Stomach (tissue), 19 donors: ENCODE measurements at places on chromosomes 3 and 15.

DNA sequence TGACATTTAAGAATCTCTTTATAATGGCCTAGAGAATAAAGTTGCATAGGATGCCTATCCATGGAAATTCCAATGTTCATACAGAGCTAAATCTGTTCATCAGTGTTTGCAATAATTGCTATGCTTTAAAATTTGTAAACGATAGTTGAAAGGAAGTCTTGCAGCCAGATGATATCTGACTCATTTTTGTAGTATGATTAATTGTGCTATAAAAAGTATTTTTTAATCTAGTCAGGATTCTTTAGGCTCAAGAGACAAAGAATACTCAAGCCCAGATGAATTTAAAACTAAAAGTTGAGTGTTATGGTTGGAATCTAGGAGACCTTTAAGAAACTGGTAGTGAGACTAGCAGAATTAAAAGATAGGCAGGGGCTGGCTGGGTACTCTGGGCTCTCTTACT, 50.5 kb downstream of the SUCNR1 start:
- DNase-seq = no peak

DNA sequence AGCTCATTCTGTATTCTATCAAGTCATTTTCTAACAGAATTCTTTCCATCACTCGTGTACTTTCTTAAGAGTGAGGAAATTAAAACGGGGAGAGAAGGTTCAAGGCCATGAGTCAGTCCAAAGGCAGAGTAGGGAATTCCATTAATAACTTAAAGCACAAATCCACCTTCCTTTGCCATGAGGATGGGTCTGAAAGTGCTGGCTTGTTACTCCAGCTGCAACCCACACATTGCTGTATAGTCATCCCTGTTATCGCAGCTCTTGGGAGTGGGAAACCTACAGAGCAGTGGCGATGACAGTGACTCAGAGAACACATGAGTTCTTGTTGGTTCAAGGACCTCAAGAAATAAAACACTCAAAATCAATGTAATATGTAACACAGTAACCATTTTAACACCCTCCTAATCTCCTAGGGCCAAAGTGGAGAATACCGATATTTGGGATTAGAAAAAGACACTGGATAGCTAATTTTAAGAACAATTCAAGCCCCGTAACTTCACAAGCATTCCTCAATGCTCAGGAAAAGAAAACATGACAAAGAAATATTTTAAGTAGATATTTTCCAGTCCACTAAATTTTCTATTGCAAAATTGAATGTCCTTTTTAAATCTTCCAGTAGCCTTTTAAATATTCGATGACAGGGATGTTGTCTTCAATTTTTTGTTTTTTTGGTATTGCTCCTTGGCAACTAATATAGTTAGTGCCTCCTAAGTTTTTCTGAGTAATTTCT, 179.9 kb upstream of the THBS1 start:
- DNase-seq = no peak

GRCh38 chr3:184633237-184633579, 71.6 kb downstream of the EPHB3 start:
- no peak for DNase-seq

- DNase-seq = no peak
Measured at GRCh38 chr15:54681584-54681983, 515.2 kb downstream of the RSL24D1 start.

DNA sequence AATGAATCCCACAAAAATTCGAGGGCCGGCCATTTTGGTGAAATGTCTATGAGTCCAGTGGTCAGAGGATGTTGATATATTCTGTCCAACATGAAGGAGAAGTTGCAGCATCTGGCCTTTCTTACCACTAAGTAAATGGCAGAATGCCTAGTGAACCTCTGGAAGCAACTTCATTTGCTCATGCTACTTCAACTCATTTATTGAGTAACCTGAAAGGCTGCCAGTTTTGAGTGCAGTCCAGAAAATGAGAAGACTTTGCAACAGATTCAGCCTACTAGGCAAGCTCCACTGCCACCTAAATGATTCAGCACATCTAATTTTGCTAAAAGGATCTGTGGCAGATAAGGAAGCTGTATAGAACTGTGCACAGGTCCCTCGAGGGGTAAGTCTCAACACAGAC, 265.0 kb downstream of the OPA1 start:
- no peak for DNase-seq

- DNase-seq = no peak
Measured at GRCh38 chr15:68023307-68024101, 30.6 kb upstream of the PIAS1 start.

DNA sequence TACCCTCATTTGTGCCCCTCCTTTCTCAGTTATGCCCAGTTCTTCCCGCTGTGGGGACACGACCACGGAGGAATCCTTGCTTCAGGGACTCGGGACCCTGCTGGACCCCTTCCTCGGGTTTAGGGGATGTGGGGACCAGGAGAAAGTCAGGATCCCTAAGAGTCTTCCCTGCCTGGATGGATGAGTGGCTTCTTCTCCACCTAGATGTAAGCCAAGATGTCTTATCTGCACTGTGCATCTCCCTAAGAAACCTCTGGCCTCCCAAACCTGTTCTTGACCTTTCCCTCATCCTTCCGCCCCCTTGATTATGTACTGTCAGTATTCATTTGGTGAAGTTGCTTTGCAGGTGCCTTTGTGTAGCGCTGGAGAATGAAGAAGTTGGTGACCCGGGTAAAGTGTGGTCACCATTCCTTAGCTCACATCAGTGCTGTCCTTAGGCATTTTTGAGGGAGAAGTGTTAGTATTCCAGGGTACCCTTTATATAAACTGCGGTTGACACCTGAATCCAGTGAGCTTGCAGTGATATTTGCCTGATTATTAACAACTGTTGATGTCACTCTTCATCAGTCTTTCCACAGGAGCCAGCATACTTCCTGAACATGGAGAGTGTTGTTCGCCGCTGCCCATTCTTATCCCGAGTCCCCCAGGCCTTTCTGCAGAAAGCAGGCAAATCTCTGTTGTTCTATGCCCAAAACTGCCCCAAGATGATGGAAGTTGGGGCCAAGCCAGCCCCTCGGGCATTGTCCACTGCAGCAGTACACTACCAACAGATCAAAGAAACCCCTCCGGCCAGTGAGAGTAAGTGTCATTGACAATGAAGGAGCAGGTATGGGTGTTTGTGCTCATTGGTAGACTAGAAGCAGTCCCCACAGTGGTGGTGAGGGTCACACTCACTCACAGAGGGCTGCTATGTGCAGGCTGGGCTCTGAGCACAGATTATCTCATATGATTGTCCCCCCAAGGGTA, 966 bp downstream of the ALAS1 start:
- no peak for DNase-seq

DNA sequence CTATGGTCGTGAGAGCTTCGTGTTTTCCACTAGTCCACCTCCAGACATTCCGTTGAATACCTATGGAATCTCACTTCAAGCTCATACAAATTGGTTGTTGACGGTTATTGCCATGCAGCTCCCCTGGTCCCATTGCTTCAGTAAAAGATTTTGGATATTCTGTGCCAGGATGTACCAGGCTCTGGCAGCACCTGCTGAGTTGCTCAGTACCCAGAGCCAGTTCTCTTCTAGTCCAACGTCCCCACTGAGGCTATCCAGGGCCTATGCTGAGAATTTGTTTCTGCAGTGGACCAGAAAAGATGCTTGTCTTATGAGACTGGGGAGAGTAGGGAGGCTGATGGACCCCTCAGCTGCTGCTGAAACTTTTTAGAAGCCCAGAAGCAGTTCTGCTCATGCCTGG, 278.9 kb downstream of the FEZF2 start:
- DNase-seq = no peak

- no peak for DNase-seq
Measured at GRCh38 chr3:172021164-172021563, 18.2 kb upstream of the FNDC3B start.

- peak; percentile 85 for DNase-seq
Measured at GRCh38 chr3:186209810-186210752, 101.2 kb upstream of the ETV5 start.

GRCh38 chr15:100738614-100739013, 136.2 kb downstream of the ASB7 start:
- DNase-seq = no peak

- DNase-seq = no peak
Measured at GRCh38 chr3:62201438-62202035, 171.8 kb downstream of the FEZF2 start.

DNA sequence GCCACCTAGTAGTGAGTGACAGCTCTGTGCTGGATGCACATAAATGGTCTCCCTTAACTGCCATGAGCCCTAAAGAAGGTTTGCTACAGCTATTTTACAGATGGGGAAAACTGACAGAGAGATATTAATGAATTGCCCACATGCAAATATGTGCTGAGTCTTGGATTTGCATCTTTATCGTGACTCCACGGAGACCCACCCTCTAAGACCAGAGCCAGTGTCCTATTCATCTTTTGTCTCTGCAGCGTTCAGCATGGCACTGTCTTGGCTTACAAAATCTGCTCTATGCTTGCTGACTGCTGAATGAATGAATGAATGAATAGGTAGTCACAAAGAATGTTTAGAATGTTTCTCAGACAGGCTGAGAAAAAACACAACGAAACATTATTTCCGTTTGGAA, 48.3 kb downstream of the BTD start:
- DNase-seq = no peak

GRCh38 chr15:69577397-69577796, 124.8 kb downstream of the RPLP1 start:
- no peak for DNase-seq

DNA sequence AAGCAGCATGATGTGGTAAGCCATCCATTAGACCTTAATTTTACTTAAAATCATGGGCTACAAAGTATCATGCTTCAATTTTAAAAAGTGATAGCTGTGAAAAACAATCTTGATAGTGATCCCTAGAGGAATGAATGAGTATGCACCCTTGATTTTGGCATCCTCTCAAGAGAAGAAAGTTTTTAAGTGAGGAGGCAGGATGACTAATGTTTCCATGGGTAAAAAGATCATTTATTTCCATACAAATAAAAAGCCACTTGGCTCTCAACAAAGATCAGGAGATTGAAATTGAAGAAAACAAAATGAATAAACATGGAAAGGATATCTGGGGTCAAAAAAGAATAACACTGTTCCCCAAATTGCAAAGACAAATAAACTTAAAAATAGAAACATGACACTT, 305.4 kb downstream of the MEX3B start:
- no peak for DNase-seq

DNA sequence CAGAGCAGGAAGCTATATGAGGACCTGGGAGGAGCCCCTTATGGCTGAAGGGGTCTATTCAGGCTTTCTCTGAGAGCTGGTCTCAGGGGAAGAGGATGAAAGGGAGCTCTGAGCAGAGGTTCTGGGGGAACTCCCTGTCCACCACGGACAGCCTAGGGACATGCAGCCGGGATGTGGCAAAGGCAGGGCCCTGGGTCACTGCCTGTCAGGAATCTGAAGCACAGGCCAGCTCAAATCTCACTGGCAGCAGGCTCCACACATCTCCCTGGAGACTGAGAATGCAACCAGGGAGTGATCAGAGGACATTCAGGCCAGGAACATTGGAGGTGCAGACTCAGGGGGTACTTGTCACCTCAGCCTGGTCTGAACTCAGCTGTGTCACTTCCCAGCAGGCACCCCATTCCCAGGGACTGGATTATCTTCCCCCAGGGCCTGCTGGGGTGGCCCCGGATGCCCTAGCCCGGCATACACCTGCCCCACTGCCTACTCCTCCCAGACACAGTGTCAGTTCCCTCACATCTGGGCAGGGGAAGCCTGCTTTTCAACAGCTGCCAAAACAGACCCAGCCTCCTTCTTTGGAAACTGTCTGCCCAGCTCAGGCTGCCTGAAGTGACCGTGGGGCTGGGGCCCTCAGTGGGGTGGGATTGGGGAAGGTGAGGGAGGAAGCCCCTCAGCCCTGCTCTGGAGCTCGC, 18.3 kb upstream of the SEMA3F start:
- no peak for DNase-seq

DNA sequence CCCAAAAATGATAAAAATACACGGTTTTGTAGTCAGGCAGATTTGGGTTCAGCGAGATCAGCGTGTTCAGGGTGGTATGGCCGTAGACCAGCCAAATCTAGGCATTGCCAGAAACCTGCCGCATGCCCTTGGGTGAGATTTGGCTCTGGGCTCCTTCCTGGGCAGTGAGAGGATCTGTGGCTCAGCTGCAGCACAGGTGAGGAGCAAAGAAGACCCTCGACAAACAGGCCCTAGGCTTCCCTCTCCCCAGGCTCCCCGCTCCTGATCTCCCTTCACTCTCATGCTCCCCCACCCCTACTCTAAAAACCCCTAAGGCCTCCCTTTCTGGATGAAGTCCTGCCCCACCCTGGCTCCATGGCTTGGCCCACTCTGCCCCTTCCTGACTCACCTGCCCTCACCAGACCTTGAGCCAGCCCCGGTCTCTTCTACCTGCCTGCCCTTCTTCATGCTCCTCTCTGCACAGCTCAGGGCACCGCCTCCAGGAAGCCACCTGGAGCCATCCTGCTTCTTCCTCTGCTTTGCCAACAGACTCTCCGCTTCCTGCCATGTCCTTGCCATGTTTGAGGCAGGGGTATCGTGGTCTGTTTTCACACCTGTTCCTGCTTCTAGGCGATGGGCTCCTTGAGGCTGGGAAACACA, 88.1 kb downstream of the CORO2B start:
- DNase-seq = no peak

- DNase-seq = no peak
Measured at GRCh38 chr3:18389108-18389733, 35.9 kb downstream of the SATB1 start.

GRCh38 chr15:68407141-68407885, 24.6 kb downstream of the ITGA11 start:
- no peak for DNase-seq

- peak; percentile 57 for DNase-seq
Measured at GRCh38 chr3:64166584-64167162, 58.6 kb downstream of the PRICKLE2 start.

DNA sequence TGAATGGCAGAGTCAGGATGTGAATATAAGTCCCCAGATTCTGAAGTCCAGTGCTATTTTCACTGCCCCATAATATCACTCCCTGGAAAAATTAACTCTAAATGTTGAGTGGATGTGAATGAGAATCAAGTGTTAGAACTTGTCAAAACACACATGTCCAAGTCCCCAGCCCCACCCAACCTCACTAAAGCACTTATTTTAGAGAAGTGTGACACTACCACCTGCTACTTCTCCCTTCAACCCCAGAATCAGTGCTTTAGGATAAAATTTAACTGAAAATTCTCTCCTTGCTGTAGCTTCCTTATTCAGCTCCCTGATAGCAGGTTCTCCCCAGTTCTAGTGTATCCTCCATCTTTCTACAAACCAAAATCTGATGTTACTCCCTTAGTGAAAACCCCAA, 35.8 kb downstream of the HERC1 start:
- no peak for DNase-seq

DNA sequence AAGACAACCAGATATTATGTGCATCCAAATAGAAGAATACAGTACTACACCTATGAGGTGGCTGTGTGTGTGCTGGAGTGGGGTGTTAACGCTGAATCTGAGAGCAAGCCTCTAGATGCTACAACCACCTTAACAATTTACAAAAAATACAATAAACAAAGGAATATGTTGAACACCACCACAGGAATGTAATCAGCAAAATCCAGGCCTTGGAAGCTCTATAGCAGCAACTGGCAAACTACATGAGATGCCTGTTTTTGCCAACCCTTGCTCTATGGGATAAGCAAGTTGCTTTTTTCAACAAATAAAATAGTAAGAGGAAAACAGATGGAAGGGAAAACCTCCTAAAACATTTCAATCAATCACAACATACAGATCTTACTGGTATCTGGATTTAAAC, 23.9 kb downstream of the SLTM start:
- no peak for DNase-seq

GRCh38 chr3:11346416-11346815, 74.2 kb downstream of the ATG7 start:
- no peak for DNase-seq

GRCh38 chr15:43845421-43845820, 18.6 kb downstream of the WDR76 start:
- DNase-seq = no peak

- DNase-seq = no peak
Measured at GRCh38 chr15:99253381-99254090, 2.3 kb downstream of the LRRC28 start.

GRCh38 chr15:91128016-91128415, 28.0 kb downstream of the SV2B start:
- no peak for DNase-seq
